ENCODE measurements at places on chromosomes 12 and 14. TPM values are rescaled to one million over a fixed set of nuclear protein-coding genes. Genes with fewer than 3 reads are reported as not detected.

CCDC197 gene
- not detected for total RNA-seq

GRIP1 gene
- total RNA-seq, result 1.5 TPM

ATN1 gene
- 8.6 TPM for total RNA-seq

CD69 gene
- not detected for total RNA-seq

MPHOSPH9 gene
- 33.0 TPM for total RNA-seq

TAS2R31 gene
- total RNA-seq, result 3.3 TPM

PNP gene
- total RNA-seq, result 26.8 TPM

VWF gene
- 0.34 TPM for total RNA-seq

MANSC4 gene
- 0.36 TPM for total RNA-seq

ARHGAP9 gene
- total RNA-seq, result not detected
